Endothelial cell of umbilical vein (primary cell): ENCODE measurements at places on chromosomes 4 and X. TPM values are rescaled to one million over a fixed set of nuclear protein-coding genes. Genes with fewer than 3 reads are reported as not detected.
A peak's percentile ranks its signal among the peaks of the same experiment; 100 is the strongest.

- H3K4me1 ChIP-seq: no peaks in the 10 kb centered on the region
- DNase-seq: no peak
- H3K27ac ChIP-seq: no peak overlapping the region
- no peak overlapping the region for H3K4me3 ChIP-seq
These were observed 233.0 kb downstream of the PCDH18 start for GRCh38 chr4:137299281-137299680.

DNA sequence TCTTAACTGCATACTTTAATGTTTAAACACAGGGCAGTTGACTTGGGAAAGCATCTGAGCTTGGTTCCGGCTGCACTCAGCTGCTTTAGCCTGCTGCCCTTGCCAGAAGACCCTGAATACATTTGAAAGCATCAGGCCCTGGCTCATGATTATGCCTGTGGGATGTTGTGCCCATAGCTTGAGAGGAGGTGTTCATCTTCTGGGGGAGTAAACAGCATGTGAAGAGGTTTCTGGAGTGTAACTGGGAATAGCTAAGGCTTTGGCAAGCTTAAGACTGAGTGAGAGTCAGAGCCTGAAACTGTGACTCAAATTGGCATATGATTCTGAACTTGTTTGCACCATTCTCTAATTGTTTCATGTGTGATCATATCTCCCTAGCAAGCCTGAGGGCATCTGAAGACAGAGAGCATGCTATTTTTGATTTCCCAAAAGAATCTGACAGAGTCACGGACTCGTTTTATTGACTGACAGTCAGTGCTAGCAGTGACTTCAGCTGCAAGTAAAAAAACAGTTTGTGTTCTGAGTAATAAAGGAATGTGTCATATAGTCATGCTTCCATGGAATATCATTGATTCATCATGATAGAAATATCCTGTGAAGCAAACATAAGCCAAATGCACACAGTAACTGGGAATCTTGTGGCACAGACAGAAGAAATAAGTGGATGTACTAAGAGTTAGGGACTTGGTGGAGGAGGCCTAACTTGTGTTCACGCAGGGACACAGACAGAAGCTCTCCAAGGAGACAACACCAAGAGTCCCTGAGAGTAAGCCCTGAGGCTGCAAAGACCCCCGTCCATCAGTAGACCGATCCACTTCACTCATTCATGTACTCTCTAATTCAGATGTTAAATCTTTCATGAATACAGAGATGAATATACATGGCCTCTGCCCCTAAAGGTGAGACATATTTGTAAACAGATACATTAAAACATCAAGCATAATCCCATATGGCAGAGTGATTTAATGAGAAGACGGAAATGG lies 100.7 kb downstream of the SYNPO2 start:
- DNase-seq: peak; percentile 21
- no peaks in the 10 kb centered on the region for H3K4me1 ChIP-seq
- H3K27me3 ChIP-seq: peaks cover 2% of the 10 kb centered on the region
- no peaks in the 10 kb centered on the region for H3K36me3 ChIP-seq
- H3K4me3 ChIP-seq: no peak overlapping the region

DNA sequence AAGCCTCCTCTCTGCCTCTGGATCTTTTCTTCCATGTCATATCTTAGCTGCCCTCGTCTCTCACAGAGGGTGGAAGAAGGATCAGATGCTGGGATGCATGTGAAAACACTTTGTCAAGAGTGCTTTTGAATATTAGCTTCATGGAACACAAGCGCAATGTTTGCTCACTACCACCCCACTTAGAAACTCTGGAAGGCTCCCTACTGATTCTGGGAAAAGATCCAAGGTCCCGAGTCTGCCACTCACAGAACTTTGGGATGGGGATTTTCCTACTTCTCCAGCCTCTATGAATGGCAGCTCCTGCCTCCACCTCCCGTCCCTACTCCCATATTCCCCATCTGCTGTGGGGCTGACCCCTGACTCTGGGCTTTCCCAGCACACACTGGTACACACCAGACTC lies 40.2 kb upstream of the CRMP1 start:
- no peaks in the 10 kb centered on the region for H3K36me3 ChIP-seq
- H3K4me3 ChIP-seq: no peak overlapping the region
- H3K27me3 ChIP-seq: no peaks in the 10 kb centered on the region
- no peak overlapping the region for H3K27ac ChIP-seq
- H3K4me1 ChIP-seq: no peaks in the 10 kb centered on the region

Gene SLC4A4
- total RNA-seq: not detected in 2 replicates
